GM13976 (cell line): ENCODE measurements at places on chromosomes 16 and 17.

- DNase-seq, result no peak
These were observed 7.2 kb downstream of the ZKSCAN2 start for GRCh38 chr16:25250467-25250866.

GRCh38 chr16:1745181-1745899, 26.0 kb downstream of the NME3 start:
- DNase-seq, result no peak

- no peak for DNase-seq
These were observed 16.6 kb downstream of the NAA60 start for GRCh38 chr16:3460121-3460520.

DNA sequence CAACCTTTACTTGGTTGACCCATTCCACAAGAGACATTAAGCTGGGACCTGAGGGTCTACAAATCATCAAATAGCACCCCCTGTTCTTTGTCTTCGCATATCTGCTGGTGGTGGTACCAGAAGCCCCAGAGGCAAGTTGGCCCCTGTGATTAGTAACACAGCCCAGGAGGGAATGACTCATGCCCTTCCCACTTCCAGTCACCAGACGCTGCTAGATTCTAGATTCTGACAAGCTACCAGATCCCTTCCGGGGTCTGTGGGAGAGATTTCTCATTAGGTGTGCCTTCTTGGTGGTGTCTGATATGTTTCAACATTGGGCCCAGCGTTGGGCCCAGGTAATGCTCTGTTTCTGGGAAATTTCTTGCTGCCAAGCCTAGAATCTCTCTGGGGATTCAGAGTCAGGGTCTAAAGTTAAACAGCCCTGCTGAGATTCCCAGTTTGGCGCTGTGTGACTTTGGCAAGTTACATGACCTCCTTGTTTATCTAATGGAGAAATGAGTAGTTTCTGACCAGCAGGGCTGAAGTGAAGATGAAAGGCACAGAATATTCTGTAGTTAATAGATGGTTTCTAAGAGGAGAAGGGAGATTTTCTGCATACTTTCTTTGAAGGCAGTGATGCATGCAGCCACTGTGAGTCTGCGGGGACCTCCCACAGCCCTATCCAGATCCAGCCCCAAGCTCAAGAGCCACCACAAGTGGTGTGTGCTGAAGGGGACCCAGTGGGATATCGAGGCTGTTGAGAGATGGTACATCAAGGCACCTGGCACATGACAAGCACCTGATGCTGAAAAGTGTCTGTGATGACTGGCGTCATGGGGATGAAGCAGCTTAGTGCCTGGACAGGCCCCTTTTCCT, 3.9 kb downstream of the TRPV2 start:
- peak; percentile 67 for DNase-seq

DNA sequence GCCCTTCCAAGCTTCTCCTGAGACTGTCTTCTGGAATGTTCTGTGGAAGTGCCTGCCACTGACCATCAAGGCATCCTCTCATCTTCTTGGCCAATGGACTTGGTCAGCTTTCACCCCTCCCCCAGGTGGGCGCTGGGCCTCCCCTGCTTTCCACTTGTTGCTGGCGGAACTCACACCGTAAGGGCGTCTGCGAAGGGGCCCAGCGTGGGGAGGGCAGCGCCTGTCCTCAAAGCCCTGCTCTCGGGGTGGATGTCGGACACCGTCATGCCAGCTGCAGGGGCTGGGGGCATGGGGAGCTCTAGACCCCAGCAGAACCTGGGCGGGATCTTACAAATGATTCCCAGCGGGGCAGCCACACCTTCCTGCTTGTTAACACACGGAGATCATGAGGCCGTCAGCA, 11.6 kb upstream of the ZFPM1 start:
- DNase-seq, result no peak

- no peak for DNase-seq
These were observed 841 bp upstream of the GPT2 start for GRCh38 chr16:46883353-46883689.

DNA sequence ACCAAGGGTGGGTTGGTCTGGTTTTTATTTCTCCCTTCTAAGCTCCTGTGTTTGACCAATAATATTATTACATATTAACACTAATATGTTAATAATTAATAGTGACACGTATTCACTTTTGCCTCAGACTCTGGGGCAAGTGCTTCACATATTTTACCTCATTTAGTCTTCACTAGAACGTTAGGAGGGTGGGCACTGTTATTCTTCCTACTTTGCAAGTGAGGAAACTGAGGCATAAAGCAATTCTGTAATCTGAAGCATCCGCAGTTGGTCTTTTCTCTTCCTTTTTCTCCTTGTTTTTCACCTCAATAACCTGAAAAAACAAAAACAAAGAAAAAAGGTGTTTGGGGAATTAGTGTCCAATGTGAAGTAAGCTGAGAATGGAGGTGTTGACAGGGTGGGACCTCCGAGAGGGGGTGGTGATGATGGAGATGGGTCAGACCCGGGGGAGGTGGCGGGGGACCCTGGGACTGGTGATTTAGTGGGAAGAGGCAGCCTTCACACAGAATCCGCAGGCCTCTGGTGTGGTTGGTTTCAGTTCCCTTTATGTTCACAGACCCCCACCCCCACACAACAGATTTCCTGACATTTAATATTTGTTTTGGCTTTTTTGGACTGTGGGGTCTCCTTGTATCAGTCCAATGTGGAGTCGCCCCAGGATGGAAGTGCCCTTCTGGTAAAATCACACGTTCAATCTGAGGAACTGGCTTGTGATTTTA, 3.7 kb downstream of the CDH1 start:
- DNase-seq, result no peak

DNA sequence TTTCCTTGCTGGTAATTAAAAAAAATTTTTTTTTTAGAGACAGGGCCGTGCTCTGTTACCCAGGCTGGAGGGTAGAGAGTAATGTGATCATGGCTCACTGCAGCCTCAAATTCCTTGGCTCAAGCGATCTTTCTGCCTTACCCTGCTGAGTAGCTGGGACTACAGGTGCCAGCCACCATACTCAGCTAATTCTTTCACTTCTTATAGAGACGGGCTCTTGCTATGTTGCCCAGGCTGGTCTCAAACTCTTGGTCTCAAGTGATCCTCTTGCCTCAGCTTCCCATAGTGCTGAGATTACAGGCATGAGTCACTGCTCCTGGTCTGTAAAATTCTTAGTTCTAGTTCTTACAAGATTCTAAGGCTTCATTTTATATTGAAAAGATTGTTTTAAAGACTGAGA, 11.1 kb downstream of the SMIM36 start:
- DNase-seq, result no peak

GRCh38 chr17:39138431-39139160, 12.8 kb downstream of the PLXDC1 start:
- no peak for DNase-seq

- DNase-seq, result no peak
These were observed 6.8 kb upstream of the FOXN1 start for GRCh38 chr17:28499364-28499664.

DNA sequence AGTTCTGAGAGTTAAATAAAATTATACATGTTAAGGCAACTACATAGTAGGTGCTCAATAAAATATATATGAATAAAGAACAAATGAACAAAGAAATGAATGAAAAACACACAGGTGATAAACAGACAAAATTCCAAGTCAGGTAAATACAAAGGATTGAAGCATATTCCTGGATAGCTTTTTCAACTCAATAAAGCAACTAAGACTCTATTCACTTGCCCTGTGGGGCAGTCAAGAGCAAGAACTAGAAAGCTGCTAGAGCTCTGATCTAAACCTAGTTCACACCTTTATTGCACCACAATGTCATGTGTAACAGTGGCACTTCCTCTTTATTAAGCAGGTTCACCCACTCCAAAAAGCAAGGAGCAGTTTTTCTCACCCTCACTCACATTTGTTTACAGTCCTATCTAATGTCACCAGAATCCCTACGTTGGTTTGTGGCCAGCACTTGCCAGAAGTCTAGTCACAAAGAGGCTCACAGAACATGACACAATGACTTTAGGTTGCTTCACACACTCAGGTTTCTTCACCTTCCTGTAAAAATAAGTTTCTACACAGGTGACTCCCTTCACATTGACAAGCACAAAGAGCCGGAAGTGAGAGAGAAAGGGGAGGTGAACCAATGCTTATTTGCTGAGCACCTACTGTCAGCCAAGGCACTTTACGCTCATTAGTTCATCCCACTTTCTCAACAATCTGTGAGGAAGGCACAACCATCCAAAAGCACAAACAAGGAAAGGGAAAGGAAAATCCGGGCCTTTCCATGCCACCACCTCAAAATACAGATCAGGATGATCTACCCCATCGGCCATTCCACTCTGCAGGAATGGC, 70.8 kb downstream of the XPO6 start:
- peak; percentile 69 for DNase-seq

- no peak for DNase-seq
These were observed 120.4 kb upstream of the C17orf78 start for GRCh38 chr17:37255432-37255831.

DNA sequence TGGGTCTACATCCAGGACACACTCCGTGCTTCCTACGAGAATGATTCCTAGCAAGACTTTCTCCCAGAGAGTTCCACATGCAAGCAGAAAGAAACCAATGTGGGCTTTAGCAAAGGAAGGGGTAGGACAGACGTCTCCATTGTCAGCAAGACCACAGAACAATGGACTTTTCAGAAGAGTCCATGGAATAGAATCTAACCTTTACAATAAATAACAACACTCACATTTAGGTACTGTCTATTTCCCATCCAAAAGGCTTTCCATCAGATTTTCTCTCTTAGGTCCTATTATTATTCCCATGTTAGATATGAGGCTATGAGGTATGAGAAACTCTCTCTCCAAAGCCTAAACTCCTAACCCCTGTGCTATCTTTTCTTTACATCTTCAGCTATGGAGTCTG, 360.9 kb downstream of the GRIN2A start:
- DNase-seq, result no peak

DNA sequence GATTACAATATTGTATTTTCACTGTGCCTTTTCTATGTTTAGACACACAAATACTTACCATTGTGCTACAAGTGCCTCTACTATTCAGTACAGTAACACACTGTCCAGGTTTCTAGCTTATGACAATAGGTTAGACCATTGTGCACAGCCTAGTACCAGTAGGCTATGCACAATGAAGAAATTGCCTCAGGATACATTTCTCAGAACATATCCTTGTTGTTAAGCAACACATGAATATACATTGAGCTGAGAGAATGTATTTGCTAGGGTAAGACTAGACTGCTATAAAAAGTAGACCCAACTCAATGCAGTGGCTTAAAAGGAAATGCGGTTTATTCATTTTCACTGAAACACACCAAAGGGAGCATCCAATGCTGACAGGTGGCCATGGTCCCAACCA, 285.1 kb downstream of the HS3ST3A1 start:
- no peak for DNase-seq

GRCh38 chr16:49052846-49053245, 228.8 kb downstream of the CBLN1 start:
- no peak for DNase-seq

GRCh38 chr16:80993834-80994233, 12.9 kb downstream of the CMC2 start:
- no peak for DNase-seq

DNA sequence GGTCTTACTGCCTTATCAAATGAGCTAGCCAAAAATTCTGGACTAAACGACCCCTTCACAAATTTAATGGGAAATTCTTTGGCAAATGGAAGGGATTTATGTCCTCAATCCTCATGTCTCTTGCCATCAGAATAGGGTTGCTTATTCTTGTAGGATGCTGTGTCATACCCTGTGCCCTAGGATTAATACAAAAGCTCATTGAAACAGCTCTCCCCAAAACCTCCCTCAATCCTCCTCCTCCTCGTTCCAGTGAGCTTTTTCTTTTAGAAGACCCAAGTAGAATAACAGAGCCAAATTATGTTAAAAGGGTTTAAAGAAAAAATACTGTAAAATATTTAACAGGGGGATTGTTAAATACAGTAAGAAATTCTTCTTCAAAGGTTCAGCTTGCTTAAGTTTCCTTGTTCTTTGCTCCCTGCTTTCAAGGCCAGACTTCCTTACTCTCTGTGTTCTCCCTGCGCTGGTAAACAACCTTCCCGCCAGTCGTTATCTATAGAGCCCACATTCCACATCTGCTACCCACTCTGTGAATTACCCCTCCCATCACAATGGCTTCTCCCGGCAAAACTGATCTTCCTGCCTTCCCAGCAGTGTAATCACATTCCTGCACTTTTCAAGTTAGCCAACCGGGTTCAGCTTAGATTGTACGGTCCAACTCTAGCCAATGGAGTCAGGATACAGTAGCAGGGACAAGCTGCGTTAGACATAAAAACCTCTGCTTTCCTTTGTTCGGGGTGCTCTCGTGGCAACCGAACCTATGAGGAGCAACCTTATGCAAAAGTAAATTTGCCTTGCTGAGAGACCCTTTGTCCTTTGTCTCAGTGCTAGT, 9.7 kb downstream of the HPR start:
- DNase-seq, result no peak

DNA sequence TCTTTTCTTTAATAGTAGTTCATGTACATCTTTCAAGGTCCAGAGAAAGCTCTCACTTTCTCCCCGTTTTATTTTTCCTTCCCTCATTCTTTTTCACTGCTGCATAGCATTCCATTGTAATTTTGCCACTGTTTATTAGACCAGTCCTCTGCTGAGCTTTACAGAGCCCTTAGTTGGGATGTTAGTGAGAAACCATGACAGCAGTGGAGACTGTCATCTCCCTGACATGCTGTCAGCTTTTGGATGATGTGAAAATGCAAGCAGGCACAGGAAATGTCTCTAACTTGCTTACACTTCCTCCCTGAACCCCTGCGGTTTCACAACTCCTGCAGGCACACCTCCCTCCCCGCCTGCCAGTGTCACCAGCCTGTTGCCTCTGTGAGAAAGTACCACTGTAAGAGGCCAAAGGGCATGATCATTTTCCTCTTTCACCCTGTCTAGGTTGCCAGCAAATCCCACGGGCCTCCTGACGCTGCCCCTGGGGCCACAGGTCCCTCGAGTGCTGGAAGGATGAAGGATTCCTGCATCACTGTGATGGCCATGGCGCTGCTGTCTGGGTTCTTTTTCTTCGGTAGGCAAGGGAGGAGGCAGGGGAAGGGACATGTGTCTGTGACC, at the start of gene ITGAL:
TSS of gene ITGAL (plus strand) at position 415 of the 615 bp plus-strand sequence. CDS start at position 511, 96 bp downstream.
- DNase-seq, result peak; percentile 71

DNA sequence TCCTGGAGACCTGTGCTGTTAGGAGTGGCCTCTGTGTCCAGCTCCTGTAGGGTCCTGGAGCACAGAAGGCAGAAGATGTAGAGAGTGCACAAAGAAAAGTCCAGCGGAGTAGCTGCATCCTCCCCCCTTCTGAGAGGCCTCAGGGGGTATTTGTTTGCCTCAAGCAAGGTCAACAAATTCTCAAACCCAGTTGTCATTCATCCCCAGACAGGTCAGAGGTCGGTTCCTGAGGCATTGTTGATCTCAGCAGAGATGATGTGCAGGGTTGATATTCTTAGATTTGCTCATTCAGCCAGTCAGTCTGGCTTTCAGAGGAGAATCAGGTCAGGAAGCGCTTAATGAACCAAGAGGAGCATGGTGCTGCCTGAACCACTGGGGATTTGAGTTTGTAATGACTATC, 8.3 kb upstream of the RBFOX1 start:
- DNase-seq, result no peak

- no peak for DNase-seq
These were observed 714 bp downstream of the ACSF3 start for GRCh38 chr16:89094252-89094879.

GRCh38 chr16:54326266-54326662, 39.7 kb upstream of the IRX3 start:
- no peak for DNase-seq

GRCh38 chr16:67039260-67040020, 10.5 kb downstream of the CBFB start:
- no peak for DNase-seq

- no peak for DNase-seq
These were observed 44.0 kb upstream of the PABPN1L start for GRCh38 chr16:88910284-88911135.
